ENCODE measurements at places on chromosomes 11 and 22. TPM values are rescaled to one million over a fixed set of nuclear protein-coding genes. Genes with fewer than 3 reads are reported as not detected.

Gene FREY1
- total RNA-seq: 1.0 TPM

Gene GPR83
- total RNA-seq: 0.28 TPM

Gene TRIM6
- total RNA-seq: 6.5 TPM

Gene ZBTB3
- 15.0 TPM for total RNA-seq

Gene PYGM
- total RNA-seq: 8.6 TPM
